Thymus (tissue), 14 donors: ENCODE measurements at places on chromosomes 2 and 18. TPM values are rescaled to one million over a fixed set of nuclear protein-coding genes. Genes with fewer than 3 reads are reported as not detected.

CLEC4F gene
- total RNA-seq = 0.09 TPM

SPATA3 gene
- not detected for total RNA-seq

PSD4 gene
- total RNA-seq = 81.8 TPM

HAAO gene
- 4.6 TPM for total RNA-seq

WDR7 gene
- 20.5 TPM for total RNA-seq

- H3K27me3 ChIP-seq = no peaks in the 10 kb centered on the region
- DNase-seq = no peak
- H3K4me3 ChIP-seq = no peak overlapping the region
- no peak overlapping the region for H3K27ac ChIP-seq
- H3K36me3 ChIP-seq = peaks cover 21% of the 10 kb centered on the region
These were observed 55.9 kb downstream of the ZAP70 start for GRCh38 chr2:97769308-97769707.

DNA sequence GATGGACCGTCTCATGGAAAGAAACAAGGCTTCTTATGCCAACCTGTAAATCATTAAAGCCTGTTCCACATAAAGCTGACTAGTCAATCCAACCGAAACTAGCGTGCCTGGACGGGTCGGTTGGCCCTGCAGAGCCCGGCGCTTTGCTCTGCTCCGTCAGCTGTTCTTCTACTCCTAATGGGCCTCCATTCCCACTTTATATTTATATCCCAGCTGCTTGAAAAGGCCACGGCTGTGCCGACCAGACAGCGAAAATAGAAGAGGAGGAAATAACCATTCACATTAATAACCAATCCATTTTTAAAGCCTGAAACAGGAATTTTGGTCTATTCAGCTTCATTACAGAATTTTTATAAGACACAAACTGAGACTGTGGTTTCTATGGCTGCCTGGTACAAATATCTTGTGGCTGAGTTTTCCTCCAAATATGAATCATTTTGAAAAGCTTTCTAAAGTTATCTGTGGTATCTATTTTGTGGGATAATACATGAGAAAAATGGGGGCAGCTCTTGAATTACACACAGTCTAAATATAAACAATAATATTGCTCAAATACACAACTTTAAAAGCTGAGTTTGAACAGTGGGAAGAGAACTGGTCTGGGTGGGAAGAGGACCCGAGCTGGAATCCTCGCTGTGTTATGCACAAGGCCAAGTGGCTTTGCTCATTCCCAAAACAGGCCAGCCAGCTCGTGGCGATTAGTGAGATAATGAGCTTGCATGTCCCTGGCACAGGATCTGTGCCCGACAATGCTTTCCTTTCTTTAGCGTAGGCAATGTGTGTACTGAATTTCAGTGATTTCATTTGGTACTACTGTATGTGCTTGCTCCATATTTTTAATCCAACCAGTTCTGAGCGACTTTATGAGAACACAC is 10.5 kb upstream of the FAM124B start:
- no peak for DNase-seq
- H3K27me3 ChIP-seq = no peaks in the 10 kb centered on the region
- H3K36me3 ChIP-seq = no peaks in the 10 kb centered on the region
- no peak overlapping the region for H3K27ac ChIP-seq
- peaks cover 3% of the 10 kb centered on the region for H3K4me1 ChIP-seq
- H3K4me3 ChIP-seq = no peak overlapping the region

DNA sequence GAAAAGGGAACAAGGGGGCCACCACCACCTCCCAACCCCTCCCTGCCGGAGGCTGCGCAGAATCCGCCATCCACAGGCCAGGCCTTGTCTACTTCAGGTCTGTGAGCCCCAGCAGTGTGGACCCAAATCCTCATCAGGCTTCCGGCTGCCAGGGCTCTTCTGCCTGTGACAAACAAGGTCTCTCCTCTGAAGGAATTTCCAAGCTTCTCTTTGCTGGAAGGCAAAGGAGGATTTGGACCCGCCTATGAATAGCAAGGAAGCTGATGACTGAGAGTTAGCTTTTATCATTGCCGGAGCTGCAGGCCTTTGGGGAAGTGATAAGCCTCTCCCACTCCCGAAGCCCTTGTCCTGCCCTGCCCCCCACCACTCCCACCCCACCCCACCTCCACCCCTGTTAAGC is 93.7 kb upstream of the SH3BP4 start:
- no peaks in the 10 kb centered on the region for H3K27me3 ChIP-seq
- H3K4me3 ChIP-seq = no peak overlapping the region
- no peak overlapping the region for H3K27ac ChIP-seq
- no peaks in the 10 kb centered on the region for H3K36me3 ChIP-seq
- DNase-seq = no peak

DNA sequence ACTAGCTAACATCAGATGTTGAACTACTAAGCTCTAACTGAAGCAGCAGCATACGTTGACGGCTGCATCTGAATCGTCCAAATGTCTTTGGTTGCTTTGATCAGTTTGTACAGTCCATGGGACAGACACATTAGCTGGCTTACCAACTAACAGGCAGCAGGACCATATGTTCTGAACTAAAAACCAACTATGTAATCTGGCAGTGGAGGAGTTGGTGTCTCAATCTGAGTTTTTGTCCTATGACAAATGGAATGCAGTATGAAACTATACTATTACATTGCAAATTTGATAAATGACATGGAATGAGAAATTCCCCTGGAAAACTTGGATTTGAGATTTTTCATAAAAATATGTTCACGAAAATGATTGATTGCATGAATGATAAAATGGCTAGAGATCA is 79.5 kb downstream of the EPHA4 start:
- no peak overlapping the region for H3K4me3 ChIP-seq
- no peaks in the 10 kb centered on the region for H3K27me3 ChIP-seq
- no peaks in the 10 kb centered on the region for H3K36me3 ChIP-seq
- DNase-seq = no peak
- H3K4me1 ChIP-seq = no peaks in the 10 kb centered on the region

DNA sequence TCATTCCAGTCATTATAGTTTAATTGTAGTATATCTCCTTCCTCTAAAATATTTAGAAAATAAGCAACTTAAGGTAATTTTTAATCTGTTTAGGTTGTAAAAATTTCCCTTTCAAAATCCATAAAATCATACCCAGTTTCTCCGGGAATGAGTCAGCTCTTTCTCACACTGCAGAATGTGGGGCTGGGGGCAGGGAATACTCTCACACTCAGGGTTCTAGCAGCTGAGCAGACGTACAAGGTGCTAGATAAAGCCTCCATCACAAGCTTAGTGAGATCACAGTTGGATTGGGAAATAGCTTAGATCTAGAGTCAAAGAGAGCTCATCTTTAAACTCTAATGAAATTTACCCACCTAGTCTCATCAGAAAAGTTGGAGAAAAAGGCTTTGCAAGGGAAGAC is 79.9 kb upstream of the FAM237A start:
- no peaks in the 10 kb centered on the region for H3K36me3 ChIP-seq
- no peak overlapping the region for H3K27ac ChIP-seq
- H3K4me1 ChIP-seq = no peaks in the 10 kb centered on the region
- no peak overlapping the region for H3K4me3 ChIP-seq
- DNase-seq = no peak

DNA sequence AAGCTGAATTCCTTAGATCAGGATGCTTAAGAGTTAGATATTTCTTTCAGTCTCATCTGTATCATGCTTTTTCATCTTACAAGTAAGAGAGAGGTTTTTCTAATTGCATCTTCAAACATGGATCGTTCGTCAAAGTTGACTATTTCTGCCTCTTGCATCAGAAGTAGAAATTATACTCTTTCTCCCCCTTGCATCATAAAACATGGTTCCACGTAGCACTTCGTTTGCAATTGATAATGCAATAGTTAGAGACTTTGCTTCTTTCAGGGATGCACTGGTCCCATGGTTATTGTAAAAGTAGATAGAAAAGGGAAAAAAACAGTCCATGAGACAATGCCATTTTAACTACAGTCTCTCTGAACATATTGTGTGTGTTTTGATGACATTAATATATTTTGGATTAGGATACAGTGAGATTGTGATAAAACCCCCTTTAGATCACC is 75.1 kb upstream of the PARD3B start:
- H3K4me3 ChIP-seq = no peak overlapping the region
- no peaks in the 10 kb centered on the region for H3K4me1 ChIP-seq
- no peaks in the 10 kb centered on the region for H3K36me3 ChIP-seq
- H3K27ac ChIP-seq = no peak overlapping the region
- DNase-seq = no peak

GRCh38 chr2:128605931-128606330 is 287.3 kb upstream of the HS6ST1 start:
- no peaks in the 10 kb centered on the region for H3K4me1 ChIP-seq
- H3K27ac ChIP-seq = no peak overlapping the region
- no peaks in the 10 kb centered on the region for H3K27me3 ChIP-seq
- DNase-seq = no peak
- no peak overlapping the region for H3K4me3 ChIP-seq

DNA sequence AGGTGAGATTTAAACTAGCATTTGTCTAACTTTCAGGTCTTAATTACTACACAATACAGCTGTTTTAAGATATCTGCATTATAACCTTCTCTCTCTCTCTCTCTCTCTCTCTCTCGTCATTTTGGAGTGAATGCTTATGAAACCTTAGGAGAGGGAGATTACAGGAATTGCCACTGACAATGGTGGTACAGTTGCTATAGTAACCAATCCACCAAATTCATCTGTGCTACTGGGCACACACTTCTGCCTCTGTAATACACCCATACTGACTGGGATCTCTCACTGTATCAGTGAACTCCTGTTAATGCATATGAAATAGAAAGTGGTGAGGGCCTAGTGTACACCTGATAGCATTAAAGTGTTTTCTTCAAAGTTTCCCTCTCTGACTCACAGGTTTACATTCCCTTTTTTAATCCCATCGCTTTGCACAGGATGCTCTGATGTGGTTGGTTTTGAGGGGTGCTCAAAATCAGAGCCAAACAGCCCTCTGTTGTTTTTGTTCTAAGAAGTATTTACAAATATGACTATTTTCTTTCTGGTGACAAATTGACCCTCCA is 13.1 kb downstream of the KLHL14 start:
- no peak overlapping the region for H3K4me3 ChIP-seq
- no peaks in the 10 kb centered on the region for H3K27me3 ChIP-seq
- H3K4me1 ChIP-seq = no peaks in the 10 kb centered on the region

DNA sequence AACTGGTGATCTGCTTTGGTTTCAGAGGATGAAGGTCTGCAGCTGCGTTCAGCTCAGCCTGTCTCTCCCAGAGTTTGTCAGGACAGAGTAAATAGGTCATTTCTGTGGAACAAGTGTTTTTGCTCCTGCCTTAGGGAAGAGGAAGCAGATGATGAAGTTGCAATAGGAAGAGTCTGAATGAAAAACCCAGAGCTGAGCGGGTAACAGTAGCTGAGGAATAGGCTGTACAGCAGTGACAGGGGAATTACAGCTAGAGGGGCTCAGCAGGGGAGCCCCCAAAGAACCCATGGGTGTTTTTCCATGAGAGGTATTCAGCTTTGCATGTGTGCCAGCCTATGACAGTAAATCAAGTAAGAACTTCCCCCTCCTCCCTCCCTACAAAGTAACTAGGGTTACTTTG is 10.3 kb upstream of the CYBRD1 start:
- H3K27ac ChIP-seq = no peak overlapping the region
- no peaks in the 10 kb centered on the region for H3K27me3 ChIP-seq
- no peak for DNase-seq
- H3K36me3 ChIP-seq = no peaks in the 10 kb centered on the region
- H3K4me1 ChIP-seq = peaks cover 5% of the 10 kb centered on the region
- no peak overlapping the region for H3K4me3 ChIP-seq

GRCh38 chr2:17327649-17328048 is 190.6 kb downstream of the RAD51AP2 start:
- H3K27me3 ChIP-seq = no peaks in the 10 kb centered on the region
- no peak for DNase-seq
- H3K4me1 ChIP-seq = no peaks in the 10 kb centered on the region
- H3K27ac ChIP-seq = no peak overlapping the region

DNA sequence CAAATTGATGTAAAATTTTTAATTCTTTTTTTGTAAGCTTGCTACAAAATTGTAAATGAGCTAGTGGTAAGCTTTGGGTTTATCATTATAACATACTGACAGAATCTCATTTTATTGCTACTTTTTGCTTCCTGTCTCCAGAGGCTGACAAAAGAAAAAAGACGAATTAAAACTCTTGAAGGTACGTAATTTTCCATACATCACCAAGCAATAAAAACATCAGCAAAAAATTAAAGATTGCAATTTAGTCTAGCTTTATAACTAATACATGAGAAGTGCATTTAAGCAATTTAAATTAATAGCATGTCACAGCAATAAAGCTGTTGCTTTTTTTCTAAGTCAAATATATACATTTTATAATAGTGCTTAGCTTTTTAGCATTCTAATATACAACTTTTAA is 94.6 kb upstream of the SNTG2 start:
- H3K4me1 ChIP-seq = no peaks in the 10 kb centered on the region
- H3K36me3 ChIP-seq = no peaks in the 10 kb centered on the region
- no peak for DNase-seq
- H3K27ac ChIP-seq = no peak overlapping the region
- H3K4me3 ChIP-seq = no peak overlapping the region

DNA sequence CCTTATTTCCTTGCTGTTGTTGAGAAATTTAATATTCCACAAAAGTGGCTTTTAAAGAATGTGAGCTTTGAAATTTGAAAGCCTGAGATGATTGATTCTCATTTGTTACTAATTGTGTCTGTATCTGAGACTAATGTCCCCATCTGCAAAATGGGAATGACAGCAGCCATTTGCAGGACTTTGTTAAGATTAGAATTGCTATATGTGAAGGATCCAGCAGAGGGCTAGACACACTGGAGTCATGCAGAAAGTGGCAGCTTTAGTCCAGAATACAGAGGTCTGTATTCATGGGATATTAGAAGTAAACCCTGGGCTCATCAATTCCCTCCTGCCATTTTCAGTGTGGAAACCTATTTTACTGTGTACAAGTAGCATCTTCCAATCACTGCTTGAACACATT is 296.5 kb upstream of the GYPC start:
- H3K4me1 ChIP-seq = no peaks in the 10 kb centered on the region
- no peak overlapping the region for H3K4me3 ChIP-seq
- H3K27me3 ChIP-seq = no peaks in the 10 kb centered on the region
- no peaks in the 10 kb centered on the region for H3K36me3 ChIP-seq
- no peak overlapping the region for H3K27ac ChIP-seq

GRCh38 chr2:220433131-220433530 is 805.7 kb downstream of the SLC4A3 start:
- no peaks in the 10 kb centered on the region for H3K36me3 ChIP-seq
- no peak for DNase-seq
- H3K4me3 ChIP-seq = no peak overlapping the region
- H3K27me3 ChIP-seq = no peaks in the 10 kb centered on the region

GRCh38 chr2:137747509-137747908 is 216.8 kb upstream of the HNMT start:
- no peak overlapping the region for H3K27ac ChIP-seq
- H3K36me3 ChIP-seq = no peaks in the 10 kb centered on the region
- no peaks in the 10 kb centered on the region for H3K4me1 ChIP-seq
- no peaks in the 10 kb centered on the region for H3K27me3 ChIP-seq
- H3K4me3 ChIP-seq = no peak overlapping the region

GRCh38 chr2:199273042-199273511 is 184.7 kb downstream of the SATB2 start:
- no peaks in the 10 kb centered on the region for H3K27me3 ChIP-seq
- H3K4me3 ChIP-seq = no peak overlapping the region
- no peak overlapping the region for H3K27ac ChIP-seq
